ENCODE measurements at places on chromosomes 6 and 20.

- DNase-seq, result no peak
These were observed 295.5 kb downstream of the PLCB1 start for GRCh38 chr20:8427419-8428040.

DNA sequence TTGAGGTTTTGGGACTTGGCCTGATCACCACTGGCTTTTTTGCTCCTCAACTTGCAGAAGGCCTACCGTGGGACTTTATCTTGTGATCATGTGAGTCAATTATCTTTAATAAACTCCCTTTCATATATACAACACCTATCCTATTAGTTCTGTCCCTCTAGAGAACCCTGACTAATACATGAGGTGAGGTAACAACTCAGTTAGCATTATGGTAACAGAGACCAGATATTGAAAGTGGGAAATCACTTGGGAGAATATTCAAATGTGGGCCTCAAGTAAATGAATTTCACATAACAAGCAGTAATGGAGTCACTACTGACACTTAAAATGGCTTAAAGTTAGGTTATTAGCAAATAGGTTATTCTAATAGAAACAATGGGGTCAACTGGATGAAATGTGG is 438.1 kb upstream of the AGPAT4 start:
- no peak for DNase-seq

DNA sequence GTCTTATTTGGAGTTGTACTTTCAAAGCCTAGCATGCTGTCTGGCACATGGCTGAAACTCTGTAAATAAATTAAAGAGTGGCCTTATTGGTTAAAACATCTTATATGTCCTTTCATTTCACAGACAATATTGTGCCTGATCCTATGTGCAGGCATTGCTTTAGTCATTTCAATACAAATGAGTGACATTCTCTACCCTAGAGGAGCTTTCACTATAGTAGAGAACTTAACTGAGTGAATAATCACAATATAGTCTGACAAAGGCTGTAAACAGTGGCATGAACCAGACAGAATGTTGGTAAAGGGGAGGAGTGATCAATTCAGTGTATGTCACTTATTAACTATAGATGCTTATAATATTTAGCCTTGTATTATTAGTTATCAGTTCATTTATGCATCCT is 481.8 kb downstream of the TFAP2B start:
- DNase-seq, result no peak

GRCh38 chr6:131212913-131213312 is 77.6 kb downstream of the AKAP7 start:
- no peak for DNase-seq

DNA sequence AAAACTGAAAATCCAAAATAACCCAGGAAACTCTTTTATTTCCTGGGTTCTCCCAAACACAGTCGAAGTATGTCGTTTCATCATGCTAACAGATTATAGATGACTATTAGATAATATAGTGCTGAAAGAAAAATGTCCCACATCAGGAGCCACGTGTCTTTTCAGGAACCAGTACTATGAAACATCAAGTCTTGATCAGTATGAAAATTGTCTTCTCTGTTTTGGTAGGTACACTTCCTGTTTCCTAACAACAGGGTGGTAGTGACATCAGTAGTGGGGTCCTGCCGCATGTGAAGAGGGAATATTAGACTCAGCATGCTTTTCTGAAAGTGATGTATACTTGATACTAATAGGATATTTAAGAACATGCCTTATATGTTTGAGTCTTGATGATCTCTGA is 136.7 kb downstream of the HIVEP1 start:
- DNase-seq, result no peak

GRCh38 chr6:107108201-107108890 is 7.0 kb downstream of the BEND3 start:
- no peak for DNase-seq

DNA sequence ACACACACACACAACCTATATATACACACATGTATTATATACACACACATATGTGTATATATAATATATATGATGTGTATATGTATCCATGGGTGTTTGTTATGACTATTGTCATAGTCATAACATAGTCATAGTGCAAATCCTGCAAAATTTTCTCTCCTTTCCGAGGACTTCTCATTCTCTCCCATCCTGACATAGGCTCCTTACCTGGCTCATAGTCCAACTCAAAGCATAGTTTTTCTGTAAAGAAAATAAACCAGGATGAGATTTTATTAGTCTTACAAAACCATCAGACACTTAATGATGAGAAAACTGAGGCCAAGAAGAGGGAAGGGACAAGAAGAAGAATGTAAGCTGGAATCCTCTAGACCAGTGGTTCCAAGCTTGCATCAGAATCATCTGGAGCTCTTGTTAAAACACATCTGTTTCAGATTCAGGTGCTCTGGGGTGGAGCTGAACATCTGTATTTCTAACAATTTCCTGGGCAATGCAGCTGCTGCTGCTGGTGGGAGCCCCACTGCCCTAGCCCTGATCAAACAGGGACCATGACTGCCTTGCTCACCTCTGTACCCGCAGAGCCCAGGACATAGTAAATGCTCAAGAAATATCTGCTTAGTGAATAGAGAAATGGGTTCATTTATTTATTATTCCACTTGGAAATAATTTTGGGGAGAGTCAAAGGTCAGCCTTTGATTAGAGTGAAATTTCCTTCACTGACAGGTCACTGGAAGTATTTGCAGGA is 5.3 kb downstream of the TRIM10 start:
- no peak for DNase-seq

DNA sequence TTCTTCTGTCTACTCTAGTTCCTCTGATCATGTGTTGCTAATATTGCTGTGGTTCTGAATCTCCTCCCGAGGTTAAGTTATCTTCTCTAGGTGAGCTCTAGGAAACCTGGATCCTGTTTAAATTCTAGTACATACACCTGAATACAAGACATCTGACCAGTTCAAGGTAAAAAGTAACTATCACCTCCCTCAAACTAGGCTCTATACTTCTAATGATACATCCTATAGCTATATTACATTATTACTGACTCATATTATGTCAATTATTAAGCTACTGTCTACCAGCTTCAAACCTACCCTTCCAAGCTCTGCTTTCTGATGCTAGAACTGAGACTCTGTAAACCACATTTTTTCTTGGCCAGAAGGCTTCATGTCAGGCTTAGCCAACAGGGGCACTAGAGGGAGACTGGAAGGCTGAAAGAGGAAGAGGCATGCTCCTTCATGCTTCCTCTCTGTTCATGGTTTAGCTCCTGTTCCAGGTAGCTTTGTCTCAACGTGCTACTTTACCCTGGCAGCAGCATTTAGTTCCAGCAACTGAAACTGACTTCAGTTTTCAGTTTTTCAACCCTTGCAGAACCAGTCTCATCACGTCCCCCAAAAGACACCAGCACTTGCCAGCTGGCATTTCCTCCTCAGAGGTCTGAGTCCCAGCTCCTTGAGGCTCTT is 148.4 kb upstream of the TOP1 start:
- no peak for DNase-seq

DNA sequence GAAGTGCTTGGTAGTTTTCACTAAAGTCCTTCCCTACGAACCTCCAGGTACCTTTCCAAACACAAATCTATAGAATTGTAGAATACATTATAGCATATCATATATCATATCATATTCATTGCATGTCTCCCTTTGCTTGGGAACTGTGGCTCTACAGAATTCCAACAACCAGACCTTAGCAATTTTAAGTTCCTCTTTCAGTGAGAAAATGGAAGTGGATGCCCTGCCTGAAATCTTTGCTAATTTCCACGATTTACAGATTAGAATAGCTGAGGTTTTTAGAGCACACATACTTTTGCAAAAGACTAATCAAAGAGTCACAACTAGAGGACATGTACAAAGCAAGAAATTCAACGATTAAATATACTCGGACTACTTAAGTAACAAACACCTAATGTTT is 78.6 kb downstream of the TNFRSF21 start:
- DNase-seq, result no peak

DNA sequence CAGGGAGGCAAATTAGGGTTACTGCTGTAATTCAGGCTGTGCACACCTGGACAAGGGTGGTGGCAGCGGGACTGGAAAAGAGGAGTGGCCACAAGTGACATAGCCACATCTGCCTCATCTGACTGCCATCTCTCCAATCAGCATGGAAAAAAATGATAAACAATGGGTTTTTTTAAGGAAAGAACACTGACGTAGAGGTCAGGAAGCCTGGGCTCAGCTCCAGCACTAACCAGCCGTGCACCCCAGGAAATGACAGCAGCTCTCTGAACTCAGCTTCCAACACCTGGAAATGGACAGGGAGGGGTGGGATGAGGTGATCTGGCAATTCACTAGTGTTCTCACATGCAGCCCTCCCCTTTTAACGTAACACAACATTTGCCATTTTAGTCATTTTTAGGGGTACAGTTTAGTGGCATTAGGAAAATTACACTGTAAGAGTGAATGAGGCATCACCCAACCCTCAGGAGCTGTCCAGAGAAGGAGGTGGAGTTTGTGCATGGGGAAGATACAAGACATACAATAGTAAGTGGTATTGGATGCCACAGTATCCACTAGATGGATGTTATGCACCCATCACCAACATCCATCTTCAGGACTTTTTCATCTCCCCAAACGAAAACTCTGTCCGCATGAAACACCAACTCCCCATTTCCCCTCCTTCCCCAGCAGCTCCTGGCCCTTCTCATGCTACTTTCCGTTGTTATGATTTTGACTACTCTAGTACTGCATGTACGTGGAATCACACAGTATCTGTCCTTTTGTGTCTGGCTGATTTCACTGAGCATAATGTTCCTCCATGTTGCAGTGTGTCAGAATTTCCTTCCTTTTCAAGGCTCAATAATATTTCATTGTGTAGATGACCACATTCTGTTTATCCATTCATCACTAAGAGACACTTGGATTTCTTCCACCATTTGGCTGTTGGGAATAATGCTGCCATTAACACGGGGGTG is 215.5 kb upstream of the ECI2 start:
- no peak for DNase-seq

GRCh38 chr6:50927800-50928199 is 109.1 kb downstream of the TFAP2B start:
- DNase-seq, result no peak

- DNase-seq, result no peak
These were observed 4.3 kb upstream of the ADGB start for GRCh38 chr6:146594495-146594894.

DNA sequence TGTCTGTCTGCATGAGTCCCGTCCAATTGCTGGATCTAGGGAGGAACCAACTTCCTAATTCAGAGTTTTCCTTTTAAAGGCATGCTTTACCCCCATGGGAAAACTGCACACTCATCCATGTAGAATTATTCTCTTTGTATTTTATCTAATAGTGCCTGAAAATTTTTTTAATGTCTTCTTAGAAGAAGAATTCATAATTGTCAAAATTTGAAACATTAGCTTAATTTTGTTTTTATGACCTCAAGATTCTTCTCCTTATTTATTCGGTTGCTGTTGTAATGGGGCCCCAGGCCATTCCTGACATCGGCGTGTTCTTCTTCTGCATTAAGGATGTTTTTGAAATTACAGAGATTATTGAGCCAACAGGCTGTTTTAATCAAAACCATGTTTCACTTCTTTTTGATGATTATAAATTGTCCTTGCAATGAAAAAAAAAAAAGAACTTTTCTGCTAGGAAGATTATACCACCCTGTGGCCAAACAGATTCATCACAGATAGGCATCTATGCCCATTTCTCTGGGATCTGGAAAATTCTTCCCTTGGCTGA is 100.3 kb downstream of the ZNF217 start:
- no peak for DNase-seq

DNA sequence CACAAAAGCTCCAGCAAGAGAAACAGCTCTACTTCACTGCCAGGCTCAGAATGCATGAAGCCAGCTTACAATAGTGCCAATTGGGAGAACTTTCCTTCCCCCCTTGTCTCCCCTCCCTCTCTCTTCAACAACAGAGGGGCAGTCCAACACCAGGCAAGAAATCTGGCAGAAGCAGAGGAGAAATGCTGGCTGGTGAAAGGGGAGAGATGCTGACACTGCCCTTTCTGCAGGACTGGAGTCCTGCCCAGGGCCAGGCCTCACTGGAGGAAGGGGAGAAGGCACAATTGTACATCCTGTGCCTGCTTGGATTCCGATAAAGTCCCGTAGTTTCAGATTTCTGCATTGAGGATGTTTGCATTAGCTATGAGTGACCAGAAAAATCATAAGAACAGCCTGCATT is 148.6 kb downstream of the LRRC1 start:
- no peak for DNase-seq

- DNase-seq, result no peak
These were observed 11.5 kb downstream of the MDC1 start for GRCh38 chr6:30705620-30706019.

GRCh38 chr6:39670519-39670918 is 54.7 kb downstream of the KIF6 start:
- DNase-seq, result no peak

DNA sequence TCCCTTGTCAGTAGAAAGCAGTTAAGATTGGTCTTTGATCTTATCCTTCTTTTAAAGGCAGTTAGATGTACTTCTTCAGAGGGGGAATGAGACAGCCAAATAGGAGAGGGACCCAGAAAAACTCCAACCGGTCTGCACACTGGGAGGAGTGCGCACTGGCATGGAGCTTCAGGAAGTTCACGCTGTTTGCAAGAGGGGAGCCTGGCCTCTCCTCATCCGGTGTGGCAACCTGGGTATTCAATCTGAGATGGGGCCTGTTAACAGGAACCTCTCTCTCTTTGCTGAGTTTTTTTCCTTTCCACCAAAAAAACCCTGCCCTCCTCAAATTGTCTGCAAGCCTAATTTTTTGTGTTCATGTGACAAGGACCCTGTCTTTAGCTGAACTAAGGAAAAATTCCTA is 162.5 kb upstream of the OLIG3 start:
- DNase-seq, result no peak

GRCh38 chr20:53941680-53942471 is 128.5 kb downstream of the BCAS1 start:
- no peak for DNase-seq

DNA sequence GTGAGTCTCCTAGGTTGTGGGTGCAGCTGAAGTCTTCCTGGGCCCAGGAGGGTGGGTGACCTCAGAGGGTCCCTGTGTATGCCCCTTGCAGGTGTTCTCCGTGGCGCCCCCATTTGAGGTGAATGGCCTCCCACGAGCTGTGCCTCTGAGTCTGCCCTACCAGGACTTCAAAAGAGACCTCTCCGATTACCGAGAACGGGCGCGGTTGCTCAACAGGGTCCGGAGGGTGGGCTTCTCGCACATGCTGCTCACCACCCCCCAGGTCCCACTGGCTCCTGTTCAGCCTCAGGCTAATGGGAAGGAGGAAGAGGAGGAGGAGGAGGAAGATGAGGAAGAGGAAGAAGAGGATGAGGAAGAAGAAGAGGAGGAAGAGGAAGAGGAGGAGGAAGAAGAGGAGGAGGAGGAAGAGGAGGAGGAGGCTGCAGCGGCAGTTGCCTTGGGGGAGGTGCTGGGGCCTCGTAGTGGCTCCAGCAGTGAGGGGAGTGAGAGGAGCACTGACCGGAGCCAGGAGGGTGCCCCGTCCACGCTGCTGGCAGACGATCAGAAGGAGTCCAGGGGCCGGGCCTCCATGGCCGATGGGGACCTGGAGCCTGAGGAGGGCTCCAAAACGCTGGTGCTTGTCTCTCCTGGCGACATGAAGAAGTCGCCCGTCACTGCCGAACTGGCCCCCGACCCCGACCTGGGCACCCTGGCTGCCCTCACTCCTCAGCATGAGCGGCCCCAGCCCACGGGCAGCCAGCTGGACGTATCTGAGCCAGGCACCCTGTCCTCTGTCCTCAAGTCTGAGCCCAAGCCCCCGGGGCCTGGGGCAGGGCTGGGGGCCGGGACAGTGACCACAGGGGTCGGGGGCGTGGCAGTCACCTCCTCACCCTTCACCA is 15.2 kb upstream of the SLC22A7 start:
- no peak for DNase-seq
